Dermis microvascular lymphatic vessel endothelial cell (primary cell): ENCODE measurements at places on chromosomes 1 and 21. TPM values are rescaled to one million over a fixed set of nuclear protein-coding genes. Genes with fewer than 3 reads are reported as not detected.

DNA sequence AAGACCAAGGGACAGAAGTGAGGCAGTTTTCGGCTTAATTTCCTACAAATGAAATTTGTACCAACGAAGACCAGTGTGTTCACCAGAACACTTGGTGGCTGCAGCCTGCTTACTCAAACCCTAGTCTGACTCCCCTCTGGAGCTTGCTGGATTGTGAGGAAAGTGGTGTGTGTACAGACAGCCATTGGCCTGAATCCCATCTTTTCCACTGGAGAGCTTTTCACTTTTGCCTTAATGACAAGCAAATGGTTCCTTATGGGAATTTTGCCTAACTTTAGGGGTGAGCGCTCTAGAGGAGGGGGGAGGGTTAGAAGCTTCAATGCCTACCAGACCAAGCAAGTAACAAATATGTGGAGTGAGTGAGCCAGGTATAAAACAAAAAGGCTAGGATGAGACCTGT is 17.3 kb downstream of the METTL13 start:
- no peak for DNase-seq

GRCh38 chr21:14356746-14357145 is 26.2 kb downstream of the HSPA13 start:
- no peak for DNase-seq

GRCh38 chr1:156662005-156662799 is 15.0 kb downstream of the NES start:
- peak; percentile 29 for DNase-seq

DNA sequence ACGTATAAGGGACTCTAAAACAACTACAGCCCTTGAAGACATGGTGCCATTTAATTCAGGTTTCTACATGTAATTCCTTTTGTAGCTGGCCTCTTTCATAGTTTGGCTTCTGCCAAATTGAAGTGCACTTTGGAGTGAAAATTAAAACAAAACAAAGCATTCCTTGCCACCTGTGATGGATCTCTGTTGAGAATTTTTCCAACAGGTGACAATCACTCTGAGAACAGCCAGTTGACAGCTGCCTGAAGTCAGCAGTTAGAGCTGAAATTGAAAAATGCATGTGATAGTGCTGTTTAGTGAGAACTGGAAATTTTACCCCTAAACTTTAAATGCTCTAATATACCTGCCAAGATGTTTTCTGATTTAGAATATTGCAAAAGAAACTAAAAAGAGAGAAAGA is 134.5 kb downstream of the SNX7 start:
- DNase-seq, result no peak

GRCh38 chr1:240597153-240597745 is 14.7 kb downstream of the GREM2 start:
- no peak for DNase-seq

GRCh38 chr1:177181280-177181630 is 10.5 kb downstream of the BRINP2 start:
- DNase-seq, result no peak

DNA sequence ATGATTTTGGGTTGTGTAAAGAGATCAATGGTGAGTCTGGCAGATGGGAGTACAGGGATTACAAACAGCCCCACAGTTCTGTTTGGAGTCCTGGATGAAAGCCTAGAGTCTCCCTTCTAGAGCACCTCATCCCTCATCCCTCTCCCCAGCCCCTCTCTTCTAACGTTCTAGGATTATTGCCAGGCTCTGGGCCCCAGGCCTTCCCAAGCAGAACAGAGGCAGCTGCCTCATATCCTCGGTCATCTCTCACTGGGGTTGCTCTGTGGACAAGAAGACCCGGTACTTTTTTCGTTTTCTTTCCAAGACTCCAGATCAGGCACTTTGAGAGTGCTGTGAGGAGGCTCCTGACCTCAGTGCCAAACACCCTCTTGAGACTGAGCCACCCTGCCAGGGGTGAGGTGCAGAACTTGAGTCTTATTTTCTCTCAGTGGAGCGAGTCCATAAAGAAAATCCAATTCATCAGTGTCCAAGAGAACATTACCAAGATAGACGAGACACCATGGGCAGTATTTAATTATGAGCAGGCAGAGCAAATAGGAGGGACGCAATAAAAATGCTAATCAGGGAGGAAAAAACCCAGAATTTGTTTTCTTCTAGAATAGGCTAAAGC is 17.1 kb upstream of the KCND3 start:
- no peak for DNase-seq

DNA sequence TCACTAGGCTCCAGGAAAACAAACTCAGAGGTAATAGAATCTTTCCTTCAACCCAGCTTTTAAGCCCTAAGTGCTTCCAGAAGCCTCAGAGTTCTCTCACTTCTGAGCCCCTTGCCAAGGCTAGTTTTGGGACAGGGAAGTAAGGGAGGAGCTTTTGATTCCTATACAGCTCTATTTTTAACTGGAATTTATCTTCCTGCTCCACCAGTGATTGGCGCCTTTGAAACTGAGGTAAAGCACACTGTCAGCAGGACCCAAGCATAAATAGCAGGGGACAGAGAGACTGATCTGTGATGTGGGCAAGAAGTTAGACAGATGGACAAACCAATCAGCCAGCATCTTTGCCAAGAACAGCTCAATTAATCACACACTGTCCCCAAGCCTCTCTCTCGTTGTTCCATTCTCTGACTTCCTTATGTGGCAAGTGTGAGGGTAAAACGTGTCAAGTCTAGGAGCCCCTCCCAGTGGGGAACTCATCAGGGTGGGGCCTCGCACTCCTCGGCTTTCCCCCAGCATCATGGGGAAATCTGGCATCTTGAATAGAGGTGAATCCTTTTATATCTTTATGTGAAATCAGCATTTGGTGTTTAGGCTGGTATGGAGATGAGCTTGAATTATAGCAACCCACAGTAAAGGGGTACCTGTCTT is 40.2 kb upstream of the MPZL1 start:
- no peak for DNase-seq

DNA sequence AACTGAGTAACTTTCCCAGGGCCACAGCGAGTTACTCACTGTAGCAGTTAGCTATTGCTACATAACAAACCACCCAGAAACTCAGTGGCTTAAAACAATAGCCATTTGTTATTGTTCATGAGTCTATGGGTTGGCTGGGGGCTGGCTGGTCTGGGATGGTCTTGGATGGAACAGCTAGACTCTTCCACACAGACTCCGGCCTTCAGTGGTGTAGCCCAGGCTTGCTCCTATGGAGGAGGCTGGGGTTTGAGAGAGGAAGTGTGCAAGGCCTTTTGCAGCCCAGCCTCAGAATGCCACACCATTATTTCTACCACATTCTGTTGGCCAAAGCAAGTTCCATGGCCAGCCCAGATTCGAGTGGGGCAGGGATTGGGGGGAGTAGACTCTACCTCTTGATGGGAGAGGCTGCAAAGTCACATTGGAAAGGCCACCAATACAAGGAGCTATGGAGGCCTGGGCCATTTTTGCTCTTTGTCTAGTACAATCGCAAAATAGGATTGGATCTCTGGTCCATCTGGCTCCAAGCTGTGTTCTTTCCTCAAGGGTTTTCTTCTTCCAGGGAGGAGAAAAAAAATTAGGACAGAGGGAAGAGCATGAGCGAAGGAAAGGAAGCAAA is 37.5 kb upstream of the TTC22 start:
- DNase-seq, result no peak

- no peak for DNase-seq
Observed at GRCh38 chr1:91952187-91952586, 3.0 kb downstream of the BRDT start.

DNA sequence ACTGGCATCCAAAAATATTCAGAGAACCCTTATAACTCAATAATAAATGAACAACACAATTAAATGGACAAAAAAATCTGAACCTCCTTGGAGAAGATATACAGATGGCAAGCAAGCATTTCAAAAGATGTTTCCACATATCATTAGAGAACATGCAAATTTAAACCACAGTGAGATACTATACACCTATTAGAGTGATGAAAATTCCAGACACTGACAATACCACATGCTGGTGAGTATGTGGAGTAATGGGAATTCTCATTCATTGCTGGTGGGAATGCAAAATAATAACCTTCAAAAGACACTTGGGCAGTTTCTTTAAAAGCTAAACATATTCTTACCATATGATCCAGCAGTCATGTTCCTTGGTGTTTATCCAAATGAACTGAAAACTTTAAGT is 46.1 kb downstream of the HS2ST1 start:
- DNase-seq, result no peak

The KCNA2 gene
- total RNA-seq, result not detected in 2 replicates

The ANKRD35 gene
- total RNA-seq, result under 0.01 TPM in 2 replicates

The CLDN17 gene
- total RNA-seq, result not detected in 2 replicates

The SLC6A9 gene
- total RNA-seq, result 0.13 TPM in 2 replicates

The SPATA17 gene
- total RNA-seq, result under 0.01 and 0.13 TPM in 2 replicates
